ENCODE measurements at places on chromosomes 2 and 18.
A peak's percentile ranks its signal among the peaks of the same experiment; 100 is the strongest.

DNA sequence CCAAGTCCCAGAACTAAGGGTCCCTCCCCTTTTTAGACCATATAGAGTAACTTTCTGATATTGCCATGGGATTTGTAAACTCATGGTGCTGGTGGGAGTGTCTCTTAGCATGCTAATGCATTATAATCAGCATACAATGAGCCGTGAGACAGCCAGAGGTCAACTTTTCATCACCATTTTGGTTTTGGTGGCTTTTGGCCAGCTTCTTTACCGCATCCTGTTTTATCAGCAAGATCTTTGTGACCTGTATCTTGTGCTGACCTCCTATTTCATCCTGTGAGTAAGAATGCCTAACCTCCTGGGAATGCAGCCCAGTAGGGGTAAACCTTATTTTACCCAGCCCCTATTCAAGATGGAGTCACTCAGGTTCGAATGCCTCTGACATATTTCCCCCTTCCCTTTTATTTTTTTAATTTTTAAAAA lies 148.2 kb downstream of the PHLPP1 start:
- DNase-seq: no peak

- no peak for DNase-seq
Observed at GRCh38 chr18:34339155-34339554, 114.4 kb upstream of the NOL4 start.

GRCh38 chr2:217330647-217331046 lies 470.8 kb upstream of the TNP1 start:
- no peak for DNase-seq

- DNase-seq: no peak
Observed at GRCh38 chr2:233821709-233822100, 32.6 kb downstream of the HJURP start.

DNA sequence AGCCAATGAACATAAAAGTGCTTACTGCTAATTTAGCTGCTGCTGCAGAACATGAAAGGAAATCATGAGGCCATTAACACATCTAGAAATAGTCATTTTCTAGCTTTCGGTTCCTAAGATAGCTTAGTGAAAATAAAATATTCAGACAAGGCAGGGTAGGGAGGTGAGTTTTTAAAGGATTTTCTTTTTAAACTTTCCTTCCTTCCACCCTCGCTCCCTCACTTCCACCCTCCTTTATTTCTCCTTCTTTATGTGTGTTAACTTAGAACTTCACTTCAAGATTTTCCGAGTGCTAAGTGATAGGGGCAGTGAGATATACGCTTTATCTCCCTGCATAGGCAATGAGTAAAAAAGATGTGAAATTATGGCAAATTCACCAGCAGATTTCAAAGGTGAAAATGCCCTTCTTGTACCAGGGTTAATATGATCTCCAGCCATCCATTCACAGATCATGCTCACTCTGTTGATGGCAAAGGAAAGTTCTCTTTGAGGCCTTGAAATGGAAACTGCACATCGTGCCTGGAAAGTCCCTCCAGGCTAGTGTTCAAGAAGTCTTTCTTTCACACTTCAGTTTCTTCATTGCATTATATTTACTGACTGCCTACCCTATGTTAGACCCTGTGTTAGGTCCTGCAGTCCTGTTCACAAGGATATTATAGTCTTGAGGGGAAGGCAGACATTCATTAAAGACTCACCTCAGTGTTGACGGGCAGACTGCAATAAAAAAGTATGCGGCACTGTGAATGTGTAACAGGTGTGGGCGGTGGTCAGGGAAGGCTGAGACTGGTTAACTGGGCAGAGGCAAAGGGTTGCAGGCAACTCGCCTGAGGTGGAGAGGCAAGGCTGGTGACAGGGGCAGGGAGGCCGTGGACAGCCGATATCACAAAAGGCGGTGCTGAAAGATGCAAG lies 200.8 kb downstream of the PLCL1 start:
- peak; percentile 51 for DNase-seq

DNA sequence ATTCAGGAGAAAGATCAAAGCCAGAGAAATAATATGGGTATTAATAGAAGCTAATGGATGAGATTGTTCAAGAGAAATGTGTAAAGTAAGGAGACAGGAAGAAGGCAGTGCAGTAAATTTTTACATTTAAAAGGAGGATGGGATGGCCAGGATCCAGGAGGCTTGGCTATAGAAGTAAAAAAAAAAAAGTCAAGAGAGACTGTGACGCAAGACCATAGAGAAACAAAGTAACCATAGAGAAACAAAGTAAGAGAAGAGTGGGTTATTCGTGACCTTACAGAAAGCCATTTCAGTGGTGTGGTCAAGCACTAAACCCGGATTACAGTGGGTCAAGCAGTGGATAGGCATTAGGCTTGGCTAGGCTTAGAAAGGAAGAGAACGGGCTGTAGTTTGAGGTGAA lies 10.5 kb upstream of the FAM171B start:
- DNase-seq: no peak

GRCh38 chr18:37567061-37567993 lies 1.7 kb upstream of the CELF4 start:
- no peak for DNase-seq

DNA sequence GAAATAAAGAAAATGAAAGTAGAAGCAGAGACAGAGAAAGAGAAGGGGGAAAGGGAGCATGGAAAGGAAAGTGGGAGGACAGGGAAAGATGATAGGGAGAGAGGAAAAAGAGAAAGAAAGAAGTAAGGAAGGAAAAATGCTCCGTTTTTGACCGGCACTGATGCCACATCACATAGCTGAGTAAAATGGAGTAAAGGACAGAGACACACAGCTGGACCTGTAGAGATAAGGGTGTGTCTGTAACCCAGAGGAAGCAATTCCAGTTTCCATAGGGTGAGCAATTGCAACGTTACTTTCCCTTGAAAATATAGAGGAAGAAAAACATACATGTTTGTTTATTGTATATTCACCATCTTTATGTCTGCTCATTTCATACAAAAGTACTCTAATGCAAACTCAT lies 1866.9 kb upstream of the PIK3C3 start:
- no peak for DNase-seq

DNA sequence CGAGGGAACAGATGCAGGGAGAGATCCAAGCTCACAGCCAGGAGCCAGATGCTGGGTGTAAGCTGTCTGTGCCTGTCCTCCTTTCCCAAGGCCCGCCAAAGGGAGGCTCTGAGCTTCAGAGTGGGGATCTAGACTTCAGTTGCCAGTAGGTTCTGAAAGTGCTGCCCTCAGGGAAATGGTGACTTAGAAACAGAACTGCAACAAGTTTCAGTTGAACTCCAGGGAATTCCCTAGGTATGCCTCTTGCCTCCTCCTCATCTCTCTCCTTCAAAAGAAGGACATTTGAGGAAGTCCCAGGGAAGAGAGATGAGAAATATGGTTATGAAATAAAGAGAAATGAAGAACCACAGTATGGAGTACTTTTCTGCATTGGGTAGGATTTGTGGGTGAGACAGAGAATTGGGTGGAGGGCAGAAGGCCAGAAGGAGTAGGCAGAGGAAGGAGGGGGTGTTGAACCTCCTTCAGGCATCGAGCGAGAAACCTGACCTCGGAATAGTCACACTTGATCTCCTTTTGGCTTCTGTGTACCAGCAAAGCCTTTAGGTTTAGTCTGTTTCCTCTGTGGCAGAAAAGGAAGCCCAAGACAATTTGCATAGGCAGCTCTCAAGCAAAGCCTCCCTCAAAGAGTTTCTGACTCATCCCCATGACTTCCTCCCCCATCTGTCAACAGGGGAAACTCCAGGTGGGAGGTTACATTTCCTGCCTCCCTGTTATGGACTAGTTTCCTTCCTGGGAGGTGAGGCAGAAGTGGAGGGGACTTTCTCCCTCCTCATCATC lies 45.7 kb downstream of the QPCT start:
- DNase-seq: peak; percentile 92

Measured in GM12864 (cell line).